Stimulated activated CD8-positive, alpha-beta memory T cell treated with anti-CD3 and anti-CD28 coated beads, Interleukin-7, amount 100 ng/mL, for 1 hour (primary cell): ENCODE measurements at places on chromosomes 1 and 21.

DNA sequence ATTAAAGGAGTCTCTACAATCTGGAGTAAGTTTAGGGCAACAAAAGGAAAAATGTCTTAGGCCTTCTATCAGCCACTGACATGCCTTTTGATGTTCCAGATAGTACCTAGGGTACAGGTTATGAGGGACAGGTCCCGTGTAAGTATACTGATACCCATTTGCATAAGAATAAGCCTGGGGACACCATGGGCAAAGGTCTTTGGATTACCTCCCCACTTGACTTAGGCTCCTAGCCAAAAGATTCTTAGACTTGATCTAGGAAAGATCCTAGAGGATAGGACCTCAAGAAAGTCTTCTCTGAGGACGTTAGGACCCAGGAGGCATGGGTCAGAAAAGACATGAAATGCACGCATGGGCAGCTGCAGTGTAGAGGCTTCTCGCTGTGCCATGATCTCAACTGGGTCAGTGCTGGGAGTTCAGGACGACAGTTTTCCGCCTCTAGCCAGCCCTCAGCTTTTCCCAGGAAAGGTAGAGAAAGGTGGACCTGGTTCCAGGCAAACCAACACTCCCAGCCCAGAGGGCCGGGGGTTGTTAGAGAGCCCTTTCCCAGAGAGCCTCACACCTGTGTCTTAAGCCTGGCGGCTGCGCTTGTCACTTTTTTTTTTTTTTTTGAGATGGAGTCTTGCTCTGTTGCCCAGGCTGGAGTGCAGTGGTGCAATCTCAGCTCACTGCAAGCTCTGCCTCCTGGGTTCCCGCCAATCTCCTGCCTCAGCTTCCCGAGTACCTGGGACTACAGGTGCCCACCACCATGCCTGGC lies 26.6 kb downstream of the MSTO1 start:
- no peak for DNase-seq

- DNase-seq = no peak
These were observed 16.0 kb upstream of the LRIG2 start for GRCh38 chr1:113057006-113057405.

- no peak for DNase-seq
These were observed 54.6 kb upstream of the NCAM2 start for GRCh38 chr21:20943561-20943997.

DNA sequence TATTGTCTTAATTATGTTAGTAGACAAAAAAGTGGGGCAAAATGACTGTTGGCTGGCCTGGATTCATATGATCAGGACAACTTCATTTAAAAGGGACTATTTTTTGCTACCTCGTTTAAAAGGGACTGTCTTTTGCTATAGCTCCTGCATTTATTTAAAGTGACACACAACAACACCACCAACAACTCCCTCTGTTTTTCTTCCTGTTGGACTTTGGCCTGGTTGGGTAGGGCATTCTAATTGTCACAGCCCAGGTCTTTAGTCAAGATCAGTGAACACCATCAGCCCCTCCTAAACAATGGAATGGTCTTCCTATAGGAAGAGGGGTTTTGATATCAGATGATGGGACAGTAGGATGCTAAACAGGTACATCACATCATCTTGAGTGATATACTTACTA lies 241.8 kb downstream of the GPR52 start:
- no peak for DNase-seq

DNA sequence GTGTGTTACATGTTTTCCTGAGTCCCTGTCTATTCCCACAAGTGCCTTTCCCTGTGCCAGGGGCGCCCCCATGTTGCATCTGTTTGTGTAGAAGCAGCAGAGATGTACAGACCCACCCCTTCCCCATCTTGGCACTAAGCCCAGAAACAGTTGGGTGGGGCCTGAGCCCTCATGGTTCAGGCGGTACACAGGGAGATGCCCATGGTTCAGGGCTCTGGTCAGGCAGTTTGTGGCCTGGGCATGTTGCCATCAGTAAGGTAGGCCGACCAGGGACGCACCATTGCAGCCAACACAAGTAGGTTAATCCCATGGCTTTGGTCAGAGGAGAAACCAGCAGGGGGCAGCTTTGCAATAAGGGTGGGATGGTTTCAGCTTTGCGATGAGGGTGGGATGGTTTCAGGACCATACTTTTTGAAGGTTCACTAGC lies 914 bp upstream of the ADGRB2 start:
- no peak for DNase-seq
